Stimulated activated CD8-positive, alpha-beta memory T cell treated with anti-CD3 and anti-CD28 coated beads, Interleukin-4, amount 100 ng/mL, for 1 hour (primary cell): ENCODE measurements at places on chromosomes 12 and 14.

DNA sequence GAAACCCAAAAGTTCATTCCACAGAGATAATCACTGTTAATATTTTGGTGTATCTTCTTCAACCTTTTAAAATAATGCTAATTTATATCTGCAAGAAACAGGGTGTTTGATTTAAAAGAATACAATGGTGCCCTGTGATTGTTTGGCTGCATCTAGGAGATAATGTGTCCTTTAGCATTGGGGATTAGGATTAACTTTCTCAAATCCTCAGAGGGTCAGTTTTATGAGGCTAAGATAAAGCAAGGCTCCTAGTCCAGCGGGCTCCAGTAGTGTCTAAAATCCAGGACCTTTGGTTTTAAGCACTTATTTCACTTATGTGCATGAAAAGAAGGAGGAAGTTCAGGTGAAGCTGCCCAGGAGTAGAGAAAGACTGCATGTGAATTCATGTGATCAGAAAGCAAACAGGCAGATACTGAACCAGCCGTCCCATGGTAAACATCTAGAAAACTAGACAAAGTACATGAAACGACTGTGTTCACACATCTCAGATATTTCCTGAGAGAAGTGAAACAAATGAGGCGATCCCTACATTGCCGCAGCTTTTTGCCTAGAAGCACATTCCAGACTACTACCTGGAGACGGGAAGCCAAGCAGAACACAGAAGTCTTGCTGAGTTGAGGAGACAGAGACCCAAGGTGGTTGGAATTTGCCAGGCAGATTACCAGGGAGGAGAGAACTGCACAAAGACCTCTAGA lies 129.1 kb upstream of the MAX start:
- no peak for DNase-seq

DNA sequence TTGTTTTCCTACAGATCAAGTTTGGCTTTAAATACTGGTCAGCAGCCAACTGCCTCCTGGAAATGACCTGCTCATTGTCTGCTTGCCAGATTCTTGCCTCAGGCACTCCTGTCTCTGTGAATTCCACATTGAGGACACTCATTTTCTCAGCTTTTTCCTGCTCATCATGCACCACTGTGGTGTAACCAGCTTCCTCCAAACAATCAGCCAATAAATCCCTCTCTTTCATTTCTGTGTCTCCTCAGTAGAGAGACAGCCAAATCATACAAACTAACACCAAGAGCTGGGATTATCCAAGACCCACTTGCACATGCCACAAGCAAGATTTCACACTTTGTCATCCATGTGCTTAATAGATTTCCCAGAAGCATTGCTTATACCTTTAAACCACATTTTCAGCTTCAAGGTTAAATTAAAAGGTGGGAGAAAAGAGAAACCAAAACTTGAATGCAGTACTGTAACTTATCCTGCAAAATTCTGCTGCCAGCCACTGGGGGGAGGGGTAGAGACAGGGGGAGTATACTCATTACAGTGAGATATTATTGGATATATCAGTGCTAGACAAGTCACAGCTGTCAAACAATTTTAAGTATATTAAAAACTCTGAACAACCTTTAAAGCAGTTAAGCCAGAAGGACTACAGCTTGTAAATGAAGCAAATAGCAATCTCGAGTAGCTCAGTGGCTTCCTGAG lies 105.0 kb downstream of the PPP2R5E start:
- no peak for DNase-seq

DNA sequence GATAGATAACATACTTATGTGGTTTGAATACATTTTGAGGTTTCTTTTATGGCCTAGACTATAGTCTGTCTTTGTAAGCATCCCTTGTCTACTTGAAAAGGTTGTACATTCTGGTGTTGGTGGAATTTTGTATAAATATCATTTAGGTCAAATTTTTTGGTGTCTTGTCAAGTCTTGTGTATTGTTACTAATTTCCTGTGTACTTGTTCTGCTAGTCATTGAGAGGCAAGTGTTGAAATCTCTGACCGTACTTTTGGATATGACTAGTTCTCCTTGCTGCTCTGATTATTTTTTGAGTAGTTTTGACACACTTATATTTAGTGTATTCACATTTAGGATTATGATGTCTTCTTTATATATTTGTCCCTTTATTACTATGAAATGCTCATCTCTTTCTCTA lies 219.6 kb downstream of the CCDC91 start:
- DNase-seq = no peak

GRCh38 chr12:120980800-120981368 lies 2.5 kb downstream of the HNF1A start:
- DNase-seq = no peak

- no peak for DNase-seq
Observed at GRCh38 chr14:51369814-51370213, 129.8 kb downstream of the TMX1 start.

GRCh38 chr12:1820191-1820895 lies at the start of gene LRTM2:
TSS of gene LRTM2 (plus strand) at chr12:1820565. CDS start at chr12:1828149, 7,584 bp downstream.
- no peak for DNase-seq

DNA sequence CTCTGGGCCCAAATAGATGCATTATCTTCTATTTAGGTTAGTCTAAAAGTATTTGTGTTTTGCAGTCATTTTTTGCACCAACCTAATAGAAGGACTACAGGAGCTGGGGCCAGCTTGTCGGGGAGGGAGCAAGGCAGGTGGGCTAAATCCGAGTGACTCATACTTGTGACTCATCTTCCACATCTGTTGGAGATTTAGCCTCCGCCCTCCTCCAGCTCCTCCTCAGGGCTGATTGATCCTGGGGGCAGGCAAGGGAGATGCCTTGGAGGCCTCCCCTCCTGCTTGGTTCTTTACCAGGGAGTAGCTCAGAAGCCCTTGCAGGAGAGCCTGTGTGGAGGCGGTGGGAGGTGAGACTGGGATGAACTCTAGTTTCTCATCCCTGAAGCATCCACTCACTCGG lies 27.9 kb downstream of the RHOF start:
- no peak for DNase-seq

DNA sequence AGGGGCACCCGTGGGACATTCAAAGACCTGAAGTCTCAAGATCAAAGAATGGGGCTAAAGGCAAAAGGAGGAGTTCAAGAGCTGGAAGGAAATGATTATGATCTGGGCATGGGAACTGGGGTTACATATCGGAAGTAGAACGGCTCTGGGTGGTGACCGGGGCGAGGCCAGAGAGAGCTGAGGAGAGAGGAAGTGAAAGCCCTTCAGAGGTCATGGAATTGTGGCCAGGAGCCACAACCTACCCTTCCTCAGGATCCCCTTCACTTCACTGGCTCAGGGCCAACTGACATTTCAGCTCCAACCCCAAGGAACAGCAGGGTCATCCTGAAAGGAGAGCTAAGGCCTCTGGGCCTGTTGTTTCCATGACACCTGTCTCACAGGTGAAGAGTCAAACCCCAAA lies 57.8 kb downstream of the GALNT16 start:
- DNase-seq = no peak

DNA sequence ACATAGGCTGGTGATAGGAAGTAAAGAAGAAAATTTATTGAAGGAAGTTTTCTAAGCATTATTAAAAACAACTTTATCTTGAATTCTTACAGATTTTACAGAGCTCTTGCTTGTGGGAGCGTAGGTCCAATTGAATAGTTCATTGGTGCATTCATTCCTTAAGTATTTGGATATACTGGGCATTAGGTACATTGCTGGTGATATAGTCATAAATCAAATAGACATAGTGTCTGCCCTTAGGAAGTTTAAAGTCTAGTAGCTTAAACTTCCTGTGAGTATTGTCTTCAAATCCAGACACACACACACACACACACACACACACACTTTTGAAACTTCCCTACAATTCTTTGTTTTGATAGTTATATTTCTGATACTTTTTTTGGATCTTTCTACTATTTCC lies 226.7 kb downstream of the FUT8 start:
- DNase-seq = no peak
